Epithelial cell of prostate (primary cell): ENCODE measurements at places on chromosomes 6 and 20.

GRCh38 chr20:17969278-17969883 lies 563 bp downstream of the MGME1 start:
- no peak for DNase-seq

DNA sequence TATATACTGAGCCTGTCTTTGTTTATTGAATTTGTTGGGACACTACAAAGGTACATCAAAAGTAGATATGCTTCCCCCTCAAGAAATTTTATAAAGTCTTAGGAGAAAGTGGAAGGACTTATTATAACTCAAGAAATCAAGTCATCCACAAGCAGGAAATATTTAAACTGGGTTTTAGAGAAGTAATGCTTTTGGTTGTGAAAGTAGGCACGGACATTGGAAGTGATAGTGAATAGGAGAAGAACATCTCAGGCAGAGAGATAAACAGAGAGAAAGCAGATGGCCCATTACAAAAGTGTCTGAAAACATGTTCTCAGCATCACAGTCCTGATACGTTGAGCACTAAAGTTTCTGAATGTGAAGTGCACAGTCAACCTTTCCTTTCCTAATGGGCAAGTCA lies 415.6 kb upstream of the RNF217 start:
- DNase-seq = no peak

DNA sequence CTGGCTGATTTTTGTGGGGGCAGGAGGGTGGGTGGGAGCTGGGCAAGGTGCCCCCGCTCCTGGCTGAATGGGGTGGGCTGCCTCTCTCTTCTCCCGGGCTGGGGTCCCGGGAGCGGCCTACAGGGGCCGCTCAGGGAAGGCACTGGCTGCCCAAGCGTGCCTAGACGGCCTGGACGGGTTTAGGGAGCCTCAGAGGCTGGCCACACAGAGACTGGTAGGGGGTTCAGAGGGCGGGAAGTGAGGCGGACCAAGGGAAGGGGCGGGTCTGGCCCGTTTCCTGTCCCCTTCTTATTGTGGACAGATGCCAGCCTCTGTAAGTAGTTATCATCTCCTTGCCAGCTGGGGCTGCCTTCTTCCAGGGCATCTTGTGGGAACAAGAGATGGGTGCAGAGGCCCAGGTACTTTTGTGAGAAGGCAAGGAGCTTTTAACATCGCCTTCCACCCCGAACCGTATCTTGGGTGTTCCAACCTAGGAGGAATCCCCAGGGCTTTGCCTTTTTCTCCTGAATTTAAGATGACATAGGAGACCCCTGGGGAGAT lies 437 bp downstream of the CD40 start:
- DNase-seq = no peak

GRCh38 chr6:117932676-117933075 lies 25.6 kb downstream of the SLC35F1 start:
- no peak for DNase-seq

GRCh38 chr6:17780061-17780460 lies 73.3 kb upstream of the NUP153 start:
- no peak for DNase-seq

DNA sequence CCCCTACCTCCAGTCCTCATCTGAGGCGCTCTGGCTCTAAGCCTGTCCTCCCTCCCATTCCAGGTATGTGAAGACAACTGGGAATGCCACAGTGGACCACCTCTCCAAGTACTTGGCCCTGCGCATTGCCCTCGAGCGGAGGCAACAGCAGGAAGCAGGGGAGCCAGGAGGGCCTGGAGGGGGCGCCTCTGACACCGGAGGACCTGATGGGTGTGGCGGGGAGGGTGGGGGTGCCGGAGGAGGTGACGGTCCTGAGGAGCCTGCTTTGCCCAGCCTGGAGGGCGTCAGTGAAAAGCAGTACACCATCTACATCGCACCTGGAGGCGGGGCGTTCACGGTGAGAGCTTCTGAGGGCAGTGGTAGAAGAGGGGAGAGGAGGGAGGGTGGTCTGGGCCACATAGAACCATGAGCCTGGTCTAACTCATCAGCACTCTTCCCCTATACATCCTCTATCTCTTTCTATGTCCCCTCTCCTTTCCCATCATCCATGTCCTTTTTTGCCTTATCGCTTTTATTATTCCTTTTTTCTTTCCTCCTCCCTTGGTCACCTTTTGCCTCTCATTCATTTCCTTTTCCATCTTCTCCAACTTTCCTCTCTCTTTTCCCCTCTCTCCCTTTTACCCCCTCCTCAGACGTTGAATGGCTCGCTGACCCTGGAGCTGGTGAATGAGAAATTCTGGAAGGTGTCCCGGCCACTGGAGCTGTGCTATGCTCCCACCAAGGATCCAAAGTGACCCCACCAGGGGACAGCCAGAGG lies 3.5 kb downstream of the RING1 start:
- no peak for DNase-seq

DNA sequence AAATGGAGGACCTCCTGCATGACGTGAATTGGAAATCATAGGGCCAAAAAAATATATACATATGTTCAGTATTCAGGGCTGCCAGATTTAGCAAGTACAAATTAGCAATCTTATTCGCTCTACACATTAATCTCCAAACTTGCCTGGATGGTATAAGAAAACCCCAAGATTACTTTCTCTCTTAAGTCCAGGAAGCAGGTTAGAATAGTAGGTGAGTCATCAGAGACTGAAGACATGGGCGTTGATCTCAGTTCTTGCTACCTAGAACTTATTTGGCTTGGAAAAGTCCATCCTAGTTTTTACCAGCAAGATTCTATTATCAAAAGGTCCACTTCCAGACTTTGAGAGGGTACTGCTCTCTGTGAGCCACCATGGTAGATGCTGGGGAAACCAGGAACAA lies 47.4 kb downstream of the GPR63 start:
- no peak for DNase-seq

- DNase-seq = no peak
Measured at GRCh38 chr6:53151676-53152075, 3.0 kb upstream of the GCM1 start.
